Urinary bladder (tissue), 4 donors: ENCODE measurements at places on chromosomes 7 and 10.

- no peak for DNase-seq
Observed at GRCh38 chr7:99440195-99440594, 1.5 kb downstream of the CPSF4 start.

GRCh38 chr10:30188556-30189237 is 129.3 kb upstream of the JCAD start:
- no peak for DNase-seq

GRCh38 chr7:14424675-14425074 is 435.2 kb upstream of the ETV1 start:
- no peak for DNase-seq

DNA sequence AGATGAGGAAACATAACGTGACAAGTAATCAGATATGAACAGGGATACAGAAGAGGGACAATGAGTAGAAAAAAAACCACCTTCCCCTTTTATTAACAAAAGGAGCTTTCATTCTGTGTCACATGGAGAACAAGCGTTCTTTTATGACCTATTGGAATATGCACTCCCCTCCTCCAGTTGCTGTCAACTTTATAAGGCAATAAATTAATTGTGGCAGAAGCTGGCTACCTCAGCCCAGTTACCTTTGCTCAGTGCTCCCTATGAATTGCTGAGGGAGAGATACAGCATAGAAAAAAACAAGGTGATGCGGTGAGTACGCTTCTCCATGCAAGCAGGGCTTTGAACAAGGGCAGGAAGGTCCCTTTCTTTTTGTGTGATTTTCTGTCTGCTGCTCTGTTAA is at the start of gene MGAM2:
MGAM2 (plus strand) TSS at position 220 of the 400 bp plus-strand sequence. CDS start 5,156 bp downstream, outside the sequence.
- DNase-seq, result no peak

GRCh38 chr7:8605221-8605620 is 171.8 kb downstream of the NXPH1 start:
- DNase-seq, result no peak

GRCh38 chr10:131474416-131474815 is 162.9 kb upstream of the TCERG1L start:
- DNase-seq, result no peak

GRCh38 chr7:28078036-28078901 is 102.3 kb downstream of the JAZF1 start:
- DNase-seq, result no peak

GRCh38 chr10:130656582-130657133 is 520.5 kb downstream of the GLRX3 start:
- no peak for DNase-seq

DNA sequence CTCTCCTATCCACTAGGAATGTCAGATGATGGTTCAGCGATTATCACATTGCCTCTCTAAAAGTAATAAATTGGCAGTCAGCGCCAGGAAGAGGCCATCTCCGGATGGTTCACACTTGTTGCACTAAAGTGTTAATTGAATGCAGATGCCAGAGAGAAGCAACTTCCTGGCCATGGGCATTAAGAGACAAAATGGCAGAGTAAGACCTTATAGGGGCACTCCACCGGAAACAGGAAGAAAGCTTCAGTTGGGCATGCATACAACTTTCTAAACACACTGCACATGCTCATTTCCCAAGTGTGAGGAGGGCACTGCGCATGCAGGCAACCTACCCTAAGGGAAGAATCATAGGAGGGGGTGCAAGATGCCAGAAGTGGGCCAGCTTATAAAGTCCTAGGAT is 71.7 kb upstream of the AUTS2 start:
- no peak for DNase-seq

GRCh38 chr10:122220736-122221135 is 50.4 kb upstream of the BTBD16 start:
- no peak for DNase-seq

- DNase-seq, result no peak
Observed at GRCh38 chr10:86339226-86339865, 27.2 kb downstream of the GRID1 start.

GRCh38 chr7:33964417-33965182 is 59.3 kb downstream of the BMPER start:
- DNase-seq, result peak; percentile 8
